ENCODE measurements at places on chromosomes 11 and 22.

GRCh38 chr11:64007629-64008282, 21.5 kb downstream of the OTUB1 start:
- DNase-seq: no peak

- no peak for DNase-seq
Observed at GRCh38 chr11:66314561-66315497, 2.0 kb downstream of the CD248 start.

DNA sequence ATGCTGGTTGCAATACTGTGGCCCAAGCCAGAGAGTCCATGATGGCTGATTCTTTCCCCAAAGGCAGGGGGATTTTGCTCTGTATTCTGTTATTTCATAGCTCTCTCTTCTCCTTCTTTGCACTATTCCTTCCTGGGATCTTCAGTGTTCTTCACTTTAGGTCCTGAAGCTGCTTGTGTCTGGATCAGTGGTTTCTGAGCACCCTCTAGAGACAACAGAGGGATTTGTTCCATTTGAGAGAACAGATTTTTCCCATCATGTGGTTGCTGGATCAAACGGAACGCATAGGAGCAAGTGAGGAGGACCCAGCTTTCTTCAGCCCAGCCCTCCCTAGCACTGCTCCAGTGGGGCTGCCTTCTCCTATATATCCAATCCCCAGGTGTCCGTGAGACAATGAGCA, 68.7 kb upstream of the SYN3 start:
- DNase-seq: no peak

GRCh38 chr22:39146256-39147101, 6.0 kb downstream of the CBX7 start:
- no peak for DNase-seq

DNA sequence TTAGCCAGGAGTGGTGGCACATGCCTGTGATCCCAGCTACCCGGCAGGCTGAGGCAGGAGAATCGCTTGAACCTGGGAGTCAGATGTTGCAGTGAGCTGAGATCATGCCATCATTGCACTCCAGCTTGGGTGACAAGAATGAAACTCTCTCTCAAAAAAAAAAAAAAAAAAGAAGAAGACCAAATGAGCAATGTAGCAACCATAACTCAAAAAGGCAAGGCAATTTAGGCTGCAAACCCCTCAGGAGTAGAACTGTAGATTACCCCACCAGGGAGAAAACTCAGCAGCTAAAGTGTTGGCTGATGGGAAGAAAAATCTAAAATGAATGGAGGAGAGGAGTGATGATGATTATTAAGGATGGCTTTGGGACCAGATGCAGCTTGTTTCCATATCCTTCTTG, 256.7 kb upstream of the UBASH3B start:
- DNase-seq: no peak

GRCh38 chr11:78207532-78208256, 19.0 kb downstream of the USP35 start:
- DNase-seq: no peak

GRCh38 chr11:111047374-111047773, 198.2 kb upstream of the POU2AF2 start:
- DNase-seq: no peak

DNA sequence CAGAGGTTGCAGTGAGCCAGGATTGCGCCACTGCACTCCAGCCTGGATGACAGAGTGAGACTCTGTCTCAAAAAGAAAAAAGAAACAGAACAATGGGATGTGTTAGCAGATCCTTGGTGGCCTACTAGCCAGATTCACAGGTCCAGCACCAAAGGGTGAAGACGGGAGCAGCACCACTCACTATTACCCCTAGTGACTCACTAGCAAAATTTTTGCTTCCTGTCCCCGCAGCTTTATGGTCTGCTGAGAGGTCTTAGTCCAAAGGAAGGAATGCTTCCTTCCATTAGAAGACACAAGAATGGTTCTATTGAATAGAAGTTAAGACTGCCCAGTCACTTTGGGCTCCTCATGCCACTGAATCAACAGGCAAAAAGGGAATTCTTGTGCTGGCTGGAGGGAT, 35.9 kb upstream of the NUP50 start:
- DNase-seq: no peak

GRCh38 chr11:122186439-122187080, 70.5 kb upstream of the BLID start:
- DNase-seq: no peak

- DNase-seq: no peak
Observed at GRCh38 chr11:59302991-59303390, 55.7 kb upstream of the OR5AN1 start.

GRCh38 chr11:114140826-114141225, 81.3 kb downstream of the ZBTB16 start:
- DNase-seq: no peak

GRCh38 chr22:42596863-42597530, 17.7 kb downstream of the POLDIP3 start:
- DNase-seq: no peak

- no peak for DNase-seq
Observed at GRCh38 chr11:34501500-34501899, 12.1 kb downstream of the ELF5 start.

DNA sequence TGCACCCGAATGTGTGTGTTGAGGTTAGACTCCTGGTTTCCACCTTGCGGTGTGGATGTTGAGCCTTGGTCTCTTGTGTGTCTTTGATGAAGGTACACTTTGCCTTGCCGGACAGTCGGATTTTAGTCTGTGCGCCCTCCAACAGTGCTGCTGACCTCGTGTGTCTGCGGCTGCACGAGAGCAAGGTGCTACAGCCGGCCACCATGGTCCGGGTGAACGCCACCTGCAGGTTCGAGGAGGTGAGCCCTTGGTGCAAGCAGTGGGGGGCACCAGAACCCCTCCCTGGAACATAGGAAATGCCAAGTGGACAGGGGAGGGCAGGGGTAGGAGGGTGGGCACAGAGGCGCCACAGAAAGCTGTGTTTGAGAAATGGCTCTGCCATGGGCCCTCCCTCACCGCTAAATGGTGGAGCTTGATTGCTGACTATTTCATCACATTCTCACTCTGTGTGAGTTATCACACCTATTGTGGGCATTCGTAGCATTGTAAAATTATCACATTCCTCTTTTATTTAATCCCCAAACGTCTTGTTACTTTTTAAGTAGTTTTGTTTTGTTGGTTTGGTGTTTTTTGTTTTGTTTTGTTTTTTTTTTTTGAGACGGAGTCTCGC, 26.4 kb upstream of the PANX2 start:
- no peak for DNase-seq

GRCh38 chr11:1054143-1055108, 17.9 kb upstream of the MUC6 start:
- DNase-seq: peak; percentile 10

DNA sequence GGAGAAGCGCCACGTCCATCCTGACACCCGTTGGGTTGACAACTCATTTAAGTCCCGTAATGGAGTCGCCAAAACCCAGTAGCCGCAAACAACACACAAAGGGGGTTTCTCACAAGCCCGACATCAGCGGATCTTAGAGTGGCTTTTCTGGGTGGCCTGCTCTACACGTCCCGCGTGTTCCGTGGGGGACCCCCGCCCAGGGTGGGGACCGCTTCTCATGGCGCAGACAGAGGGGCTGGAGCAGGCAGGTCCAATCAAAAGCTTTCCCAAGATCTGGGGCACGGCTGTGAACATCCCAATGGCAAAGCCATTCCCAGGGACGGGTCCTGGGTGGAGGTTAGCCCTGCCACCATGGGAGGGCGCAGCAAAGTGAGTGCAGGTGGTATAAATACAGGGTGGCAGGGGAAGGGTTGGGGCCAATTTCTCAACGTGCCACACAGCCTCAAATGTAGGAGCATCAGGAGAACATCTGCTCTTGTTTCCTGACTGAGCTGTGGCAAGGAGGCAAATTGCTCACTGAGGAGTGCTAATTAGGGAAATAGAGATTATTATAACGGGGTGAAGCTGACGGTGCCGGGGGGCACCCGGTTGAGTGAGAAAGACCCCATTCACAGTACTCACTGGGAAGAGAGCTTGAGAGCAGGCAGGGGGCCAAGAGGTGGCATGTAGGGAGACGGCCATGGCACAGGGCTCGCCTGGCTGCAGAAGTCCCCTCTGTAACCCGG, 1447.2 kb downstream of the TBC1D22A start:
- DNase-seq: no peak
